Amniotic stem cell (primary cell): ENCODE measurements at places on chromosomes 2 and 18.

- peak; percentile 17 for DNase-seq
Measured at GRCh38 chr2:714005-714741, 37.0 kb upstream of the TMEM18 start.

GRCh38 chr18:70520867-70521266 is 232.0 kb downstream of the SOCS6 start:
- no peak for DNase-seq

DNA sequence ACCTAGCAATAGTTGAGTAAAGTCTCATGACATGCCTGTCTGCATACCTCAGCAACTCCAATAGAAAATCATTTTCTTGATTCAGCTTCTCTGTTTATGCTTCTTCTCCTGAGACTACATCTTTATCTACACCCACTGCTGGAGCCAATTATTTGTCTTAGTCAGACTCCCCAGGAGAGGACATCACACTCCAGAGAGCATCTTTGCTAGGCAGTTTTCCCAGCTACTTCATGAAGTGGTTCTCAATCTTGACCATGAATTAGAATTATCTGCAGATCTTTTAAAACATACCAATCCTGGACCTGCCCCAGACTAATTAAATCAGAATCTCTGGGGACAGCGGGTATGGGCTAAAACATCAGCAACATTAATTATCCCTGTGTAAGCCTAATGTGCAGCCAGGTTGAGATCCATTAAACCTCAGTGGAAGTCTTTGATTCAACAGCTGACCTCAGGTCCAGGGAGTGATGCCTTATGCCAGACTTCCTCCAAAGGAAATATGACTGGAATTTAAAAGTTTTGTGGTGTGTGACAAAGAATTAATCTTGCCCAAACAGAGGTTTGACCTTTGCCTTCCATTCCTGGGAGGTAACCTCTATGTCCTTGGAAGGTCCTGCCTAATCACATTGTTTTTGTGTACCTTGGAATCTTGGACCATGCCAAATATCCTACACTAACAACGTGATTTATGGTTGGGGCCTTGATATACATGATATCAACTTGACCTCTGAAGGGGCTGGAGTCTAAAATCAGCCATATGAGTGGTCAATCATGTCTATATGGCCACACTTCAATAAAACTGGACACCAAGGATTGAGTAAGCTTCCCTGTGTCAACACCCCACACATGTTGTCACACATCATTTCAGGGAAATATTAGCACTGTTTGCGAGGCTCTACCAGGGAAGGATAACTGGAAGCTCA is 99.3 kb upstream of the DNAJC10 start:
- no peak for DNase-seq

- no peak for DNase-seq
Measured at GRCh38 chr2:341017-341542, 53.2 kb upstream of the ALKAL2 start.

DNA sequence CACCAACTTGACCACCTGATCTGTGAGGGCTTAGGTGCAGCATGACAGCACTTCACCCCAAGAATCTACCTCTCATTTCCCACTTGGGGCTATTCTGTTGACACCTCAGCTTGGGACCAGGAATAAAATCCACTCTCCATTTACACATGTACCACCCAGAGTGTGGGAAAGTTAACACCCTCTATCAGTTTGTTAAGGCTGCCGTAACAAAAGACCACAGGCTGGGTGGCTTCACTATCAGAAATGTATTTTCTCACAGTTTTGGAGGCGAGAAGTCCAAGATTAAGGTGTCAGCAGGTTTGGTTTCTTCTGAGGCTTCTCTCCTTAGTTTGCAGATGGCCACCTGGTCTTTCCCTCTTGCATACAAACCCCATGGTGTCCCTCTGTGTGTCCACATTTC is 277.7 kb upstream of the ERBB4 start:
- no peak for DNase-seq

DNA sequence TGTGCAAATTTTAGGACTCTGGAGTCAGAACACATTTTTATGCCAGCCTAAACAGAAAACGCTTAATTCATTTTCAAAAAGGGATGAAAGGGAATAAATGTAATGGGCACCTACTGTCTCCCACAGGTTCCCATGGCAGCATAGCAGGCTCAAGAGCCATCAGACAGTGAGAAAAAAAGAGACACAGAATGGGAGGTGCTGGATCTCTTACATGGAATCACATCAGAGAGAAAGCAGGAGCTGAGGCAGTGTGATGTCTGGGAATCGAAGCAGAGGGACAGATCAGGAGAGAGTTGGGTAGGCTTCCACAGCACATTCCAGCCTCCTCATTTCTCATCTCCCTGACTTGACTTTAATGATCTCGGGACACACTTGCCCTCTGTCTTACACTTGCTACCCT is 684.3 kb downstream of the KCNJ3 start:
- DNase-seq = no peak

DNA sequence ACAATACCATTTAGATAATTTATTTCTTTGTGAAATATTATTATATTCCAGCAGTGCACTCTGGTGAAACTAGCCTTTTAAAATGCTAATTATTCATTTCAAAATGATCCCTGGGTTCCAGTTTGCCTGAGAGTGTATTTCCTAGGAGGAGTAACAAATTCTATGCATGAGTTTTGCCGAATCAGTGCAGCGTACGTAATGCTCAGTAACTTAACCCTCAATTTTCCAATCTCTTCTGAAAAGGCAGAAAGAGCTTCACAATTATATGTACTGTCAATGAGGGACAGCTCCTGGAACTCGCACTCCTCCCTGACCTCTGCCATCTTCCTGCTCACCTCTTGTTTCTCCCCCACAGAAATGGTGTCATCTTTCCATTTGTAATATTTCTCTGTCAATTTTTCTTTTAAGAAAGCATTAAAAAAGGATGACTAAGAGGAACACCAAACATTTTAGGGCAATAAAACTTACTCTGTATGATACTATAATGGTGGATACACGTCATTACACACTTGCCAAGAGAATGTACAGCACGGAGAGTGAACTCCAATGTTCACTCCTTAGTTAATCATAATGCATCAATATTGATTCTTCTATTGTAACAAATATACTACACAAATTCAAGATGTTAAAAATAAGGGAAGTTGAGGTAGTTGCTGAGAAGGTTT is 25.7 kb upstream of the XIRP2 start:
- DNase-seq = no peak

DNA sequence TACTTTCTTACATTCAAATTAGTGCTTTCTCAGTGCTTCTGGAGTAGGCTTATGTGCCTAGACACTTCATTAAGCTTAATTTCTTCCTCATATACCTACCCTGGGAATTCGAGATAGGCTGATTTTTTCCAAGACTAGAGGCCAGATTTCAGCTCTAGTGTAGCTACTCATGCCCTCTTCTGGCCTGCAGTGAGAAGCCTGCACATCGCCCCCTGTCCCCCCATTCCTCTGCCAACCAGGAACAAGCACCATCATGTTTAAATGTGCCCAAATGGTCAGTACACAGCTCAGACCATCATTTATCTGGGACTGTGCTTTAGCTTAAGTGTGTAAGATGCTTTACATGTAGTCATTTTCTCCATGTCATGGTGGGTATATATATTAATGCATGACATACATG is 1218.8 kb upstream of the LRRTM1 start:
- no peak for DNase-seq

- no peak for DNase-seq
Measured at GRCh38 chr2:149739883-149740265, 152.3 kb upstream of the MMADHC start.

DNA sequence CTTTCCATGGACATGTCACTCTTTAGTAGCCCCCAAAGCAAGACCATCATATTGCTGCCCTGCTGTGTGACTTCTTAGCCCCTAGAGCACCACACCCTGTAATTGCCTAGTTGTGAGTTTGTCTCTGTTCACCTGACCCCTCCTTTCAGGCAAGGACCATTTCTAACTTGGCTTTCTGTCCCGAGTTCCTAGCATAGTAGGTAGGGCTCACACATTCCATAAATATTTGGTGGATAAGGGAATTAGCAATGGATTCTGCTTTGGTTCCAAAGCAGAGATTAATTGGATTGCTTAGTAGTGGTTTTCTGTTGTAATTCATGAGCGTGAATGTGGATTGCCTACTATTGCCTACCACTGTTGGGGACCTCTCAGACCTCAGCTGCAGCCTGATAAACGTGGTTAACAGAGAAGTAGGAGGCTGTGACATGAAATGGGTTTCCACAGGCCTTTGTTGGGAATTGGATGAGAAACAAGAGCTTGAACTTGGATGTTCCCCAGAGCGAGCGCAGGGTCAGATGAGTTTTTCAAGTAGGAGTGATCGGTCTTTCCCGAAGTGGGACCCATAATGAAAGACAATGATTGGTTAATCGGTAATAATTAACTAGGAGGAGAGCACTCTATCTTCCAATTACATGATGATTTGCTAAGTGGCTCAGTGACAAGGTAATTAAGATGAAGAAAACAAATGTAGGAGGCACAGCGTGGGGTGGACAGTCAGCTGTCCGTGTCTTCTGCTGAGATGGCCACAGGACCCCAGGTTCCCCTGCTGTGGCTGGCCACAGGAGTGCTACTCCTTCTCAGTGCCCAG is 13.4 kb upstream of the UGT1A1 start:
- no peak for DNase-seq

DNA sequence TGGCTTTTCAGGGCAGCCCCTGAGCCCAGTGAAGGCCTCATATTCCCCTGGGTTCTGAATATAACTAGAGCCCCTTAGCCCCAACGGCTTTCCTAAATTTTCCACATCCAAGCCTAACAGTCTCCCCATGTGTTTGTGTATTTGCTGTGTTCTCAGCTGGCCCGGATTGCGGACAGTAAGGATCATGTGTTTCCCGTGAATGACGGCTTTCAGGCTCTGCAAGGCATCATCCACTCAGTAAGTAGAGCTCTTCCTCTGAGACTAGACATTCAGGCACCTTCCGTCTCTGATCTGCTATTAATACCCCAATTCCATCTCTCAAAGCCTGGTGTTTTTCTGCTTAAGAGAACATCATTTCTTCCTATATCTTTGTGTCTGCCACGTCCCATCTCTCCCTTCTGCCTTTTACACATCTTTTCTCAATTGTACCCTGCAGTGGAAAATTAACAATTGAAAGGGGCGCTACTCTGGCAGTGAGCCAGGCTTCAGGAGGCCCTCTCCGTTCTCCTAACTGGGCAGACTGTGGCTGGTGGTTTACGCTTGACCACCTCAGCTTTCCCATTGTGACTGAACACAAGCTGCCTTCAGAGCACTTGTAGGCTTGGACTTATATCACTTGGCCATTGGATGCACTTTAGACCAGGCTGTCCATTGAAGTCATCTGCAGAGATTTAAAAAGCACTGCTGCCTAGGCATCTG is 64.4 kb downstream of the ANTXR1 start:
- DNase-seq = no peak

GRCh38 chr2:100248971-100249370 is 73.3 kb downstream of the LONRF2 start:
- no peak for DNase-seq

DNA sequence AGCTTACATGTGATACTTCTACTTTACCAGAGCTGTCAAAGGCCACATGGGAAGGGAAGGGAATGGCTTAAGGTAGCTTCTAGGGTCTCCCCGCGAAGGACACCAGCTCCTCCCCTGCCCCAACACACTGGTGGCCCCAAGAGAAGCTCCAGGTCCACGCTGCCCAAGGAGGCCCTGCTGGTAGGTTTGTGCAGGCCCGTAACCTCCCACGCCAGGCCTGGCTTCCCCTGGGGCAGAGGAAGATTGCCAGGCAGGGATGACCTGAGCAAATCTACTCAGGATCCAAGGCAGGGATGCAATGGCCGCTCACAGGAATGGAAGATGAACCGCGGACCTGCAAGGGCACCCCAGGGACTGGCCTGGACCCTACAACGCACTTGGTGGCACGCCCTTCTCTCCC is 205.1 kb downstream of the MGAT5 start:
- no peak for DNase-seq

DNA sequence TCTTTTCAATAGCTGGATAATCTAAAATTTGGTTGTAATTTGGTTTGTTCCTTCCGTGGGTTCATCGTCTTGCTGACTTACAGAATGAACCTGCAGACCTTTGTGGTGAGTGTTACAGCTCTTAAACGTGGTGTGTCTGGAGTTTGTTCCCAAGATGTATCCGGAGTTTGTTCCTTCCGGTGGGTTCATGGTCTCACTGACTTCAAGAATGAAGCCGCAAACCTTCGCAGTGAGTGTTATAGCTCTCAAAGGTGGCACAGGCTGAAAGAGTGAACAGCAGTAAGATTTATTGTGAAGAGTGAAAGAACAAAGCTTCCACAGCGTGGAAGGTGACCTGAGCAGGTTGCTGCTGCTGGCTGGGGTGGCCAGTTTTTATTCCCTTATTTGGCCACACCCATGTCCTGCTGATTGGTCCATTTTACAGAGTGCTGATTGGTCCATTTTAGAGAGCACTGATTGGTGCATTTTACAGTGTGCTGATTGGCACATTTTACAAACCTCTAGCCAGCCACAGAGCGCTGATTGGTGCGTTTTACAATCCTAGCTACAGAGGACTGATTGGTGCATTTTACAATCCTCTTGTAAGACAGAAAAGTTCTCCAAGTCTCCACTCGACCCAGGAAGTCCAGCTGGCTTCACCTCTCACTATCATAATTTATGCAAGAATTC is 16.6 kb downstream of the RALB start:
- DNase-seq = no peak

GRCh38 chr2:212726403-212726802 is 187.8 kb upstream of the ERBB4 start:
- no peak for DNase-seq

DNA sequence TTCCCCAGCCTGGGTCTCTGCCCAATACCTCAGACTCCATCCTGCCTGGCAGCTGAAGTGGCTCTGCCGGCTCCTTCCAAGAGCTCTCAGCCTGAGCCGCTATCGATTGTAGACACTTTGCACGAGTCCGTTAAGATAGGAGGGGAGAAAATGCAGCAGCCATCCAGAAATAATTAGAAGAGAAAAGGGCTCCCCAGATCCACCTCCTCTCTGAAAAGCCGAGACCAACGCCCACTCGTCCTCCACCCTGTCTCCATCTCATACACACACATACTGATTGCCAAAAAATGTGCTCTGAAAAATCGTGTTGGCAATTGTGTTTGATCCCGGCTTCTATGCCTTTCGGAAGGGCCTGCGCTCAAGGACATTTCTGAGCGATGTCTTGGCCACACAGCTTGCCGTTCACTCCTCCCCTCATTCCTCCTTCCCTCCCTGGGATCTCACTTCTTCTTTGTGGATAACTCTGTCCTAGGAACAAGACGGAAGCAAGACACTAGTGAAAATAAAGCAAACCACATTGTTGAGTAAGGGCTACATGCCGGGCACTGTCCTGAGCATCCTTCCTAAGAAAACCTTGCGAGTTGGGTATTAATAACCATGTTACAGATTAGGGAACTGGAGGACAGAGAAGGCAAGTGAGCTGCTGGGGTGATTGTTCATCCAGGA is 372.8 kb upstream of the MYT1L start:
- no peak for DNase-seq

- no peak for DNase-seq
Measured at GRCh38 chr2:67880291-67880761, 182.5 kb downstream of the C1D start.

- DNase-seq = no peak
Measured at GRCh38 chr2:203948733-203949132, 12.2 kb downstream of the ICOS start.

DNA sequence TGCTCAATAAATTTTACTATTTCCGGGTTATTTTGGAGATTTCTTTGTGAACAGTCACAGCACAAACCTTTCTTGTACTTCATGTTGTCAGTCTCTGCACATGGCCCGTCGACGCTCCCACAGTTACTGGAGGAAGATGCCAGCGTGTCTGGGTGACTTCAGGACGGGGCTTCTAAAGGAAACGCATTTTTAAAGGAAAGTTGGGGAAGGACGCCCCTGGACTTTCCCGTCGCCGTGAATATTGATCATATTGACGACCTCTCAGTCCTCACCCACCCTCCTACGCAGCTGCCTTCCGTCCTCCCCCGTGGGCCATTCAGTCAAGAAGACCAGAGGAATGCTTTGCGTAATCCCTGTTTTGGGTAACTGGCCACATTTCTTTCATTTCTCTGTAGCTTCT is 71.1 kb upstream of the SNTG2 start:
- DNase-seq = no peak
